CD4-positive, alpha-beta T cell treated with Interleukin-10 for 1 hour (primary cell): ENCODE measurements at places on chromosomes 2 and 18.

DNA sequence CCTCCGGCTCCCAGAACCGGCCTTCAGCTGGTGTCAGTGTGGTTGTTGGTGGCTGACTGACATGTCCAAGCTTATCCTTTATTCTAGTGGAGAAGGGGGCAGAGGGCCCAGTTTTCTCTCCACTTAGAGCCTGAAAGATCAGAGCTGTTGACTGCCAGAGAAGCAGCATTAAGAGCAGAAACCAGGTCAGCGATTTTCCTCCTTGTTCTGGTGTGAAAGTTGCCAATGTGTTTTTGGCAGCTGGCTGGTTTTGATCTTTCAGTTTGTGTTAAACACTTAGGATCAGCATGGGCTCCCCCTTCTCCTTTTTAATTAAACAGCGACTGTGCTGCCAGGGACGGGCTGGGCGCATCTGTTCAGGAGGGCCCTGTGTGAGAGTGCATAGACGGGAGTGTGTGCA is 100.9 kb downstream of the ASAP2 start:
- DNase-seq: no peak

GRCh38 chr2:217714287-217714751 is 288.5 kb downstream of the TNS1 start:
- no peak for DNase-seq

DNA sequence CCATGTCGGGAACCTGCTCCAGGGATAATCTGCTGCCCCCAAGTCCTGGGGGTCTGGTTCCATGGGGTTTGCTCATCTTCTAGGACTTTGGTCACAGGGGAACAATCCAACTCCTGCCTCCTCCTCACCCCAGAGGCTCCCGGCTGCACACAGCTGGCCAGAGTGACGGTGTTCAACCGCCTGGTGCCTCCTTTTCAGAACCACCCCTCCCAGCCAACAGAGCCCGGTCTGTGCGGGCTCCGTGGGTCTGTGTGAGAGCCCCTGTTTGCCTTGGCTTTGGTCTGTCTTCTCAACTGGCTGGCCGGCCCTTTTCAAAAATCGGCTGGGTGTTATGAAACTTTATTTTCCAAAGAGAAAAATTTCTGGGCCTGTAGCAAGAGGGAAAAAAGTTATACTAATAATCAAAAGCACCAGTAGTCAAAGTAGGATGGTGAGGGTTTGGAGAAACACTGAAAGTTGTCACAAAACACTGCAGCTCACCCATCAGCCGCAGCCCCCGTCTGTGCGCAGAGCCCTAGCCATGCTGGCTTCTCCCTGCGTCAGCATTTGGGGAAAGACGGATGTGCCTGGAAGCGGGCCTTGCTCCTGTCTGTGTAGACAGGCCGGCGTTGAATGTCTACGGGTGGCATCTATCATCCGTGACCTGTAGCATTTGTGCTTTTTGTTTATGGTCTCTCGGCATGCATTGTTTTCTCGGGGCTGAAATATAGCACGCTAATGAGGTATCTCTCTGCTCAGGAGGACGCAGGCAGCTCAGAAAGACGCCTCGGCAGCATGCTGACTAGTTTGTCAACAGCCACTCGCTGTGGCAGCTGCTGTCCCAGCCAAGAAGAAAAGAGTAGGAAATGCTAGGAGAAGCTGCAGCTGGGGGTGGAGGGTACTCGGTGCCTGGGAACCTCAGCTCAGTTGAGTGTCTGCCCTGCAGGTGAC is 138.6 kb downstream of the GLI2 start:
- no peak for DNase-seq

DNA sequence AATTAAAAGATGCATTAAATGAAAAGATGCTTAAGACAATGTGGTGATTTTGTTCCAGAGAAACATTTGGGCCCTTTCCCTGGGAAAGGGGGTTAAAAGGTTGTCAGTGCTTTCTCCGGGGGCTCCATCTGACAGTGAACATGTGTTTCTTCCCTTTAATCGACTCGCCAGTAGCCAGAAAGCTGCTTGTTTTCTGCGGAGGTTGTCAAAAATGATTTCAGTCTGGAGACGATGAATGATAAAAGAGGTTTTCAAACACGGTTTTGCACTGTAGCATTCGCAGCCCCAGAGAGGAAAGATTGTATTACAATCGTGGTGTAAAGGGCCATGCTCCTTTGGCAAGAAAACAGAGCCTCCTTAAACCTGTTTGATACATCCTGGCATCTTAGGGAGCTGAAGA is 111.5 kb upstream of the MEIS1 start:
- DNase-seq: no peak

- no peak for DNase-seq
Measured at GRCh38 chr18:37529863-37530262, 35.7 kb downstream of the CELF4 start.

- DNase-seq: no peak
Measured at GRCh38 chr2:15811367-15811766, 129.0 kb upstream of the MYCN start.

DNA sequence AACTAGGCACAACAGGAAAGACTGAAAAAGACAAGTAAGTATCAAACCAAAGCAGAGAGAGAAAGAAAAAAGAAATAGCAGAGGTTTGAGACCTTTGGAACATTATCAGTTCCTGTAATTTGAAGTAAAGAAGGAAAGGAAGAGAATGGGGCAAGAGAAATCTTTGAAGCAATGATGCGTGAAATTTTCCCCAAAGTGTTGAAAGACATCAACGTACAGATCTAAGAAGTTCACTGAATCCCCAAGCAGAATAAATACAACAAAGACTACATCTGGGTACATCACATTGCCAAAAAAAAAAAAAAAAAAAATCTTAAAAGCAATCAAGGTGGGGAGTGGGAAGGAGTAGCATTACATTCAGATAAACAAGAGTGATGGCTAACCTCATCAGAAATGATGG is 6.0 kb upstream of the SLC30A6 start:
- DNase-seq: no peak

DNA sequence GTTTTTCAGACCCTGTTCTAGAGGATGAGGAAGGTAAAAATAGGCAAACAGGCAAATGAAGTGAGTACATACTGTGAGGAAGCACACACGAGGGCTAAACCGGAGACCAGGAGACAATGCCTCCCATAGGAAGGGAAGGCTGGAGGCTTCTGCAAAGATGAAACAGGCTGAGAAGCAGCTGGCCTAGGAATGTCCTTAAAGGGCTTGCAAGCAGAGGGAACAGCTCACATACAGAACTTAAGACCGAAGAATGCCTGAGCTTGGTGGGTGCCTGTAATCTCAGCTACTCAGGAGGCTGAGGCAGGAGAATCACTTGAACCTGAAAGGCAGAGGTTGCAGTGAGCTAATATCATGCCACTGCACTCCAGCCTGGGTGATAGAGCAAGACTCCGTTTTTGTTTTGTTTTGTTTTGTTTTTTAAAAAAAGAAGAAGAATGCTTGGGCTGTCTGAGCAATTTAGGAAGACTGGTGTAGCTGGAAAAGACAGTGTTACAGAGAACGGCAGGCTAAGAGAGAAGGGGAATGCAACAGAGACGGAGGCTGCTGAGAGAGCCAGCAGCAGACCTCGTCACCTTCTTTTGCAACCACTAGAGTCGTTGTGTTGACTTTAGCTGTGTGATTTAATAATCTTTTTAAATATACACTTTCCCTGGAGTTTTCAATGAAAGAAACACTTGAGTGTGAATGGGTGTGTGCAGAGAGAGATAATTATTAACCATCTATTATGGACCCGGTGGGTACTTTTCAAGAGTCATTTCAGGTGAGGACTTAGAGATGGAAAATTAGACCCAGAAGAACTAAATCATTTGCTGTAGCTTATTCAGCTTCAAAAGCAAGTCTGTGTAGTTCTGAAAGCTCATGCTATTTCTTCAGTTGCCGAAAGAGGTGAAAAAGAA is 232.8 kb downstream of the GALR1 start:
- DNase-seq: no peak

DNA sequence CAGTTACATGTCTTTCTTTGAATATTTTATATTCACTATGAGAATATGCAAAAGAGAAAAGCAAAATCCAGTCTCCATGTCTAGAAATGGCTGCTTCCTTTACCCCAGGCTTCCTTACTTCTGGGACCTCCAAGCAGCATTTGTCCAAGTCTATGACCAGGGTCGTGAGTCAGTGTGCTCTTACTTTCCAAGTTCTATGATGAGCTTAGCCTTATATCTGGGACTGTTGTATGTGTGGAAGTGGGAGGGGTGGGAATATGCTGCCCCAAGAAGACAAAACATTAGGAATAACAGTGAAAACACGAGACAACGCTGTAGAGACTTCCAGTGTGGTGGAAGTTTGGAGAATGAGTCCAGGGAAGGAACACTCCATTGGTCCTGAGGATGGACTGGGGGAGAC is 21.2 kb upstream of the CHRNA1 start:
- DNase-seq: no peak

GRCh38 chr2:136361521-136361920 is 243.6 kb upstream of the CXCR4 start:
- no peak for DNase-seq

- no peak for DNase-seq
Measured at GRCh38 chr18:46809145-46809544, 52.3 kb upstream of the ST8SIA5 start.

DNA sequence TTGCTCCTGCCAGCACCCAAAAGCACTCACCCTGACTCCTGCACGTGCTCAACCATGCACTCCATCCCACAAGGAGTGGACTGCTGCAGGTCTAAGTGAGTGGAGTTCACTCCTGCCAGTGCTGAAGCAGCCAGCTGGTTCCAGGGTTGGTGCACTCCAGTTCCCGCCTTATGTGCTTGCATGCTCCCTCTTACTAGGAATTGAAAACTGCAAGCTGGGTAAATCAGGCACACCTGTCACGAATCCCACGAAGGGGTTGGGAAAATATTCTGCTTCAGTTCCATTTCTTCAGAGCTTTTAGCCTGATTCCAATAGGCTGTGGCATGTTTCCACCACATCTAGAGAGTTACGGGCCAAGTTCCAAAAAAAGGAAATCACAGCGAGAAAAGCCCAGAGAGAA is 1365.5 kb upstream of the CHAC2 start:
- DNase-seq: no peak

GRCh38 chr2:96091711-96092572 is 24.4 kb downstream of the ADRA2B start:
- DNase-seq: no peak

DNA sequence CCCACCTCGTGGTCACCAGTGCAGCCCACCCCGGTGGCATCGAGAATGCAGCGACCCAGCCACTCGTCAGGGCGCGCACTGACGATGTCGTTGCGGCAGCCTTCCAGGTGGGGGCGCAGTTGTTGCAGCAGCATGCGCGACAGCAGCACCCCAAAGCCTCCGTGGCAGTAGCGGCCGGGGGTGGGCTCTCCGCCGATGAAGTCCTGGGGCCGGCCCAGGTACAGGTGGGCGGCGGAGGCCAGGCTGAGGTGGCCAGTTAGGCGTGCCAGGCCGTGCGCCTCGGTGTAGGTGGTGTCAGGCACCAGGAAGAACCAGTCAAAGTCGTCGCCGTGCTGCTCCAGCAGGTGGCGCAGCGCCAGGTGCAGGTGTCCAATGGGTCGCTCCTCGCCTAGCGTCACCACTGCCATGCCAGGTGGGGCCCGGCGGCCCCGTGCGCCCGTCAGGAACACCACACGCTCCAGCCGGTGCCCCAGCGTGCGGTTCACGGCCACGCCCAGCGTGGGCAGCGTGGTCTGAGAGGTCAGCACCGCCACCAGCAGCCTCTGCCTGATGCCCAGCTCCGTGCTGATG is 1.9 kb downstream of the CHPF start:
- peak; percentile 91 for DNase-seq

DNA sequence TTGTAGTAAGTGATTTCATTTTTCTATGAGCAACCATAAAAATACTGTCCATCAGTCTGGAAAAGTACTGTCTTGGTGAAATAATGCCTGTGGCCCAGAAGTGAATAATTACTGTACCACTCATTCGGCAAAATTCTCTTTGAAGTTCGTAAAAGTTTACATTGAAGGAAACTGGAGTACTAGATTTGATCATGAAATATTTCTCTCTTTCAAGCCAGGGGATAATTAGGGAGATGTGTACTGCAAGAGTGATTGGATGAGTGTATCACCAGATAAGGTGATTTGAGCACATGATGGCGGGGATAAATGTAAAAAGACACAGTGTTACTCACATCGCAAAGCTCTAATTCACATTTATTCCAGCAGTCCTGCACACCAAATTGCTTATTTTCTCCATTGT is 883.2 kb upstream of the PIK3C3 start:
- no peak for DNase-seq

DNA sequence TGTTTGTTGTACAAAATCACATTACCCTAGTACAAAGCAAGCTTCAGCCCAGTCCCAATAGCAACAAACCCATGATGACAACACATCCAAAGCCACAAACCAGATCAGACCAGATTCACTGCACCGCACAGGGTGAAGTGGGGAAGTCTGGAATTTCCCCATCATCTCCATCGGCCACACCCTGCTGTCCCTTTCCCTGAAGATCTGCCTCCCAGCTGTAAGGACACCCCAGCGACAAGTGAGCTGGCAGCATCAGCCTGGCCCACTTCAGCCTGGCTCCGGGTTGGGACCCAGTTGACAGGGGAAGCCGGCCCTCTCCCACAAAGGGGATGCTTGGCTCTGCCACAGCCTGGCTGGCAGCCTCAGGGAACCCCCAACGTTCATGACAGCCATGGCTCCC is 207.6 kb downstream of the MGAT5 start:
- no peak for DNase-seq

DNA sequence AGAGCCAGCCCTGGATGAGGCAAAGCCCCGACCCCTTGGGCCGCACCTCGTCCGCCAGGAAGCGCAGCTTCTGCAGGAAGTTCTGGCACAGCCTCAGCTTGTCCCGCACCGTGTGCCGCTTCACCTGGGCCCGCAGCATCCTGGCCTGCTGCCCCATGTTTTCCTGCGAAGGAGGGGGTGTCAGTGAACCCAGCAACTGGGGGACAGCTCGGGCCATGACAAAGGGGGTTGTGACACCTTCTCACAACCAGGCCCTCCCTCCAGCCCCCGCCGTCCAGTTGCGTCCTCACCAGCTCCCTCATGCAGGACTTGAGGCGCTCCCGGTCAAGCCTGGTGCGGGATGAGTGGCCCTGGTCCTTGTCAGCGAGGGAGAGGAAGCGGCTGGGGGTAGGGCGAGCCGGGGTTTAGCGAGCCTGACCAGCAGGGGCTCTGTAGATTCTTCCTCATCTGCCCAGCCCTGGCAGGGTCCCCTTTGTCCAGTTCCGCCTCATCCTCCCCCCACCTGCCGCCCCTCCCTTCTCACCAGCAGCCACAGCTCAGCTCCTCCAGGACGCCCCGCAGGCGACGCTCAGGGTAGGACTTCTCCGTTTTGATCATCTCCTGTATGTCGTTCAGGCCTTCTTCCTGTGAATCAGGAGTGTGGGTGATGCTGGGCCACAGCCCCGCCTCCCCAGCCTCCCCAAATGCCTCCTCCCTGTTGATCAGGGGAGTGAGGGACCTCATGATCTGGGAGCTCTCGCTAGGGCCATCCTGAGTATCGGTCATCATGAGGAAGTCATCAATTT is 606 bp downstream of the OTOF start:
- DNase-seq: no peak
